ENCODE measurements at places on chromosomes 16 and 17. TPM values are rescaled to one million over a fixed set of nuclear protein-coding genes. Genes with fewer than 3 reads are reported as not detected.

Gene PRSS36
- 1.8 TPM for polyA plus RNA-seq

Gene TSR3
- polyA plus RNA-seq: 173 TPM

Gene SMIM36
- not detected for polyA plus RNA-seq

Gene DCUN1D3
- polyA plus RNA-seq: 4.5 TPM

Gene HBQ1
- 4.0 TPM for polyA plus RNA-seq

Gene CCDC40
- 12.2 TPM for polyA plus RNA-seq

Gene SLC52A1
- 0.16 TPM for polyA plus RNA-seq

Gene CDH8
- polyA plus RNA-seq: 7.4 TPM

Gene SEPTIN12
- polyA plus RNA-seq: 2.2 TPM

Gene VMO1
- 1.1 TPM for polyA plus RNA-seq

Gene SMTNL2
- 269 TPM for polyA plus RNA-seq

Gene EFNB3
- polyA plus RNA-seq: 72.0 TPM

Gene ATP2A3
- polyA plus RNA-seq: 15.8 TPM

Gene OR1A1
- polyA plus RNA-seq: not detected

Gene KREMEN2
- 2.5 TPM for polyA plus RNA-seq

Gene KIF19
- not detected for polyA plus RNA-seq

Gene KRT34
- not detected for polyA plus RNA-seq

Gene SLFN12
- 0.18 TPM for polyA plus RNA-seq

Gene RMI2
- polyA plus RNA-seq: 39.8 TPM

Gene ZNF785
- 12.9 TPM for polyA plus RNA-seq

Gene TBC1D3D
- 2.5 TPM for polyA plus RNA-seq

Gene NEK8
- polyA plus RNA-seq: 13.6 TPM

Gene DNAH17
- 1.7 TPM for polyA plus RNA-seq

Gene IL21R
- not detected for polyA plus RNA-seq

Gene XYLT1
- 3.1 TPM for polyA plus RNA-seq

Gene GAS2L2
- not detected for polyA plus RNA-seq

Gene MYCBPAP
- polyA plus RNA-seq: 2.5 TPM

Gene SCIMP
- polyA plus RNA-seq: 0.72 TPM

Gene C16orf74
- polyA plus RNA-seq: 46.8 TPM

Gene SDR42E2
- polyA plus RNA-seq: not detected

Gene KCNG4
- polyA plus RNA-seq: not detected

Gene GALR2
- polyA plus RNA-seq: 0.55 TPM

Gene HNF1B
- polyA plus RNA-seq: not detected

Gene TRPV2
- polyA plus RNA-seq: 0.72 TPM

Gene CD300LB
- not detected for polyA plus RNA-seq

Measured in cardiac muscle cell (in vitro differentiated cells and primary cell).